ENCODE measurements at places on chromosomes 7 and 10.

DNA sequence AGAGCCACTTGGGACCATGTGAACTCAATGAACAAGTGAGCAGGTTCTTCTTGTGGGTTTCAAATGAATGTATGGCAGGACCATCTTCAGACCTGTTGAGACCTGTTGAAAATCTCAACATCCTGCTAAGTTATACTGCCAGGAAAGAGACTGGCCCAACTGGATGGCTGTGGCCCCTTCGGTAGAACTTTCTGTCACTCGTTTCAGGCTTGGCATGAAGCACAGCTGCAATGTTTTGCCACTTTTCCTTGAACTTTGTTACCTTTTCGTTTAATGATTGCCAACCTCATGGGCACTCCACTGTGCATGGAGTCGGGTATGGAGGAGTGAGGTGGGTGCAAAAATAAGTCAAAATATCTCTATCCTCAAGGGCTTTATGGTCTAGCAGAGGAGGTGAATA, 36.7 kb upstream of the SLC35B4 start:
- no peak for DNase-seq

- DNase-seq = no peak
Observed at GRCh38 chr10:92091965-92092364, 168.4 kb downstream of the BTAF1 start.

GRCh38 chr10:59064080-59064692, 112.3 kb upstream of the PHYHIPL start:
- DNase-seq = no peak

DNA sequence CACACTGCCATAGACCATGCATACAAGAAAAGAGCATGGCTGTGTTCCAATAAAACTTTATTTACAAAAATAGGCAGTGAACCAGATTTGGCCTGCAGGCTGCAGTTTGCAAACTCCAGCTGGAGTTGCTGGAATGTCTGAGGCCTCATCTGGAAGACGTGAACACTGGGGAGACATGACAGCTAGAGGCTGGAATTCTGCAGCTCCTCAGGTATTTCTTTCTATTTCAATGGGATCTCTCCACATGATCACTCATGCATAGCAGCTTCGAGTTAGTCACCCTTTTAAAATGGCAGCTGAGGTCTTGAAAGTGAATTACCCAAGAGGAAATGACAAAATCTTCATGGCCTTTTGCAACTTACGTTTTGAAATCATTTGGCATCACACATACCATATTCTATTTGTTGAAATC, 52.6 kb upstream of the BET1 start:
- no peak for DNase-seq

- DNase-seq = no peak
Observed at GRCh38 chr10:24914148-24914547, 38.3 kb downstream of the PRTFDC1 start.

GRCh38 chr10:29807163-29807806, 172.5 kb upstream of the SVIL start:
- DNase-seq = no peak

- DNase-seq = no peak
Observed at GRCh38 chr10:50387007-50387731, 135.9 kb upstream of the ASAH2 start.

DNA sequence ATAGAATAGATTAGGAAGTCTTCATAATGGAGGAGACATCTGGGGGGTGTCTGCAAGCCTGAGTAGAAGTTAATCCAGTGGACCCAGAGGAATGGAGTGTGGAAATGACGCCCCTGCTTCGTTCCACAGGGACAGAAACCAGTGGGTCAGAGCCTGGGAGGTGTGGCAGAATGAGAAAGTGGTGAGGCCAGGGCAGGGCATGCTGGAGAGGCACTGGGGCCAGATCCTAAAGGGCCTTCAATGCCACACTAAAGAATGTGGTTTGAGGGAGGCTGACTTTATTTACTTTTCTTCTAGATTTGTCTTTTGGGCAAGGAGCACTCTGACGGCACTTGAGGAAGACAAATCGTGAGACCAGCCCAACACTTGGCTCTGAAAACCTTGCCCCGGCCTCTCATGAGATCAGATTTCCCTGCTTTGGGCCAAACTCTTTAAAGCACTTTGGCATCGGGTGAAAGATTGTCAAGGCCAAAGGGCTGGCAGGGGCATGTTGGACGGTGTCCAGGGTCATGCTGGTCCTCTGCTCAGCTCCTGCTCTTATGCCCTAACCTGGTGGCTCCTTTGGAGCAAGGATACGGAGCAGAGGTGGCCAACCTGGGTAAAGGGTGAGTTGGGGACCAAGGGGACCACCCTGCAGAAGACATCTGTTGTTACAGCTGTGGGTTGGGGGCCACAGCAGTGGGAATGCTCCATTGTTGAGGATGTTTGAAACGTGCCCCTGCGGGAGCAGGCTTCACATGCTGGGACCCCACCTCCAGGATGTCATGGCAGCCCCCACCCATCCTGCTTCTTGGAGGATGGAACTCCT, 157.0 kb upstream of the ZMIZ1 start:
- DNase-seq = no peak

DNA sequence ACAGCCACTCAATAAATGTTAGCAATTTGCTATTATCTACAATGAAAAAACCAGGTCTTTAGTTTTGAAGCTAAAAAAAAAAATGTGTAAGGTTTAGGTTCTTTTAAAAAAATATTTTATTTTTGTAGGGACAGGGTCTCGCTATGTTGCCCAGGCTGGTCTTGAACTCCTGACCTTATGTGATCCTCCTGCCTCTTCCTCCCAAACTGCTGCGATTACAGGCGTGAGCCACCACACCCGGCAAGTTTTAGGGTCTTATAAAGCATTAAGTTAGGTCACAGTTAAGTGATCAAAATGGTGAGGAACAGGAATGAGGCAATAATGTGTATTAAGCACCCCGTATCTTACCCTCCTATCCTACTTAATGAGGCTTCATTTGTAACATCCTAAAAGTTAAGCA, 774 bp downstream of the SEM1 start:
- DNase-seq = no peak

GRCh38 chr7:156984174-156984891, 26.1 kb downstream of the MNX1 start:
- DNase-seq = no peak

GRCh38 chr7:11261470-11261869, 287.8 kb downstream of the PHF14 start:
- DNase-seq = no peak

- no peak for DNase-seq
Observed at GRCh38 chr10:47167591-47167990, 132.4 kb upstream of the GDF10 start.

DNA sequence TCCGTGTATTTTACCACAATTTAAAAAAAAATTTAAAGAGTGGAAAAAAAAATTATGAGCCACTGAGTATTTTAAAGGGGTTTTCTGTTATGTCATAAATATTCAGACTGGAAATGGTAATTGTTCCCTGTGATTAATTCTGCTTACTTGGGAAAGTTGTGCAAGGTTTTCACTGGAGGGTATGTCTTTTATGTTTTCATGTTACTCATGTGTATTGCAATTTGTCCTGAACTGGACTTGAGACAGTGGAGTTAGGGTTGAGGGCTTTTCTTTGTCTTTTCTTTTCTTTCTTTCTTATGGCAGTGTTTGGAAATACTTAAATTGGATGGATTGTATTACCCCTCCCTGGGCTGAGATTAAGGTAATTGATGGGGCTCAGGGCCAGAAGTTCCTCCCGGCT, 257.7 kb downstream of the BAMBI start:
- no peak for DNase-seq

GRCh38 chr10:43121444-43121843, 16.8 kb upstream of the CSGALNACT2 start:
- no peak for DNase-seq

- DNase-seq = no peak
Observed at GRCh38 chr10:76122056-76122455, 690.6 kb downstream of the LRMDA start.

DNA sequence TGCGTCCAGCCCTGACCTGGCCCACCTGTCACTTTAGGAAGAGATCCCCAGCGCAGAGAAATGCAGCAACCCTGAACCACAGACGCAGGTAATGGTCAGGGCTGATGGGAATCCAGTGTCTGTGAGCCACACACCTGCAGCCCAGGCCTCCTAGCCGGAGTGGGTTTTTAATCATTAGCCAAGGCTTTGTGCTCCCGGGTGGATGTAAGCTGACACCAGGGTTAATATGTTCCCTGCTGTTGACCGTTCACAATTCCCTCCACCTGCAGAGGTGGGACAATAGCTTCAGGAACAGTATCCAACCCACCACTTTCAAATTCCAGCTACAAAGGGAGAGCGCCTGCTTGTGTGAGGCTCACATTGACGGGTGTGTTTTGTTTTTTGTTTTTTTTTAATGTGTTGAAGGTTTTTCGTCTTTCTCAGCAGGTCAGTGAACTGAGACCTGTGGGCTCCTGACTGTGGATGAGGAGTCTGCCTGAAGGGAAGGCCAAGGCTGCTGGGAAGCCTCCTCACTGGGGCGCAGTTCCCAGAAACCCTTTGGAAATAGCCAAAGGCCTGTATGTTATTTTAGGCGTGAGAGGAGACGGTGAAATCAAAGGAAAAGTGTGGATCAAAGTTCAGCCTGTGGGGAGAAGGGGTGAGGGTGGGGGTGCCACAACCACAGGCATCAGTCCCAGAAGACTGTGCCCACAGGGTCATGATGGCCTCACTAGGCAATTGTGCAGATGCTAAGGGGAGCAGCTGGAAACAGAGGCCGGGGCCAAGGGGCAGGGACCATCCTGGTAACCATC, 111.1 kb downstream of the TNS3 start:
- DNase-seq = peak; percentile 93

DNA sequence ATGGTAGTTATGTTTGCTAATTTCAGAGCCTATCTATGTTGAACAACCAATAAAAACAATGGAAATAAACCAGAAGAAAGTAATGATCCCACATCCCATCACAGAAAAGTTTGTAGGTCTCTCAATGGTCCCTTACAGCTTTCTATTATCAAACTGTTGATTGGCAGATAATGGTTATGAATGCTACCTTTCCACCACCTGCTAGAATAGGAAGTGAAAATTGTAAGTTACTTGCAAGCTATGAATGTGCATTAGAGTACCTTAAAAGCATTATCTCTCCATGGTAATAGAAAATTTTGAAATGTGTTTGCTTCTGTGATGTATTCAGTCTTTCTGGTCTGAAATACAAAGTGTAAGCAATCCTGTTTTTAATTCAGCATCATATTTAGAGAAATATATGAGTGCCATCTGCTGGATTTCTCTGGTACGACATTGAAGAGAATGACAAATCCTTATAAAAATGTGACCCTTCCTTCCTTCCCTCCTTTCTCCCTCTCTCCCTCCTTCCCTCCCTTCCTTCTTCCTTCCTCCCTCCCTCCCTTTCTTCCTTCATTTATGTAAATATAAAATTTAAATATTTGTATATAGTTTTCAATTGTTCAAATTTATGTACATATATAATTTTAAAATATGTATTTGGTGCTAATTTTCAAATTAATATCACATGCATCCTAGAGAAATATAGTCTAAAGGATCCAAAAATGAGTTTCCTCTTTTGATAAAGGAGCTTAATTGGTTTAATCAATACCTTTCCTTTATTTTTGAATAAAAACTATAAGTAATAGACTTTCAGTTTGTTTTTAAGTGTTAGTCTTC, 41.4 kb upstream of the PNLIPRP3 start:
- no peak for DNase-seq

GRCh38 chr10:92923416-92923815, 75.1 kb downstream of the EXOC6 start:
- no peak for DNase-seq

GRCh38 chr10:553233-553632, 136.2 kb downstream of the DIP2C start:
- no peak for DNase-seq

DNA sequence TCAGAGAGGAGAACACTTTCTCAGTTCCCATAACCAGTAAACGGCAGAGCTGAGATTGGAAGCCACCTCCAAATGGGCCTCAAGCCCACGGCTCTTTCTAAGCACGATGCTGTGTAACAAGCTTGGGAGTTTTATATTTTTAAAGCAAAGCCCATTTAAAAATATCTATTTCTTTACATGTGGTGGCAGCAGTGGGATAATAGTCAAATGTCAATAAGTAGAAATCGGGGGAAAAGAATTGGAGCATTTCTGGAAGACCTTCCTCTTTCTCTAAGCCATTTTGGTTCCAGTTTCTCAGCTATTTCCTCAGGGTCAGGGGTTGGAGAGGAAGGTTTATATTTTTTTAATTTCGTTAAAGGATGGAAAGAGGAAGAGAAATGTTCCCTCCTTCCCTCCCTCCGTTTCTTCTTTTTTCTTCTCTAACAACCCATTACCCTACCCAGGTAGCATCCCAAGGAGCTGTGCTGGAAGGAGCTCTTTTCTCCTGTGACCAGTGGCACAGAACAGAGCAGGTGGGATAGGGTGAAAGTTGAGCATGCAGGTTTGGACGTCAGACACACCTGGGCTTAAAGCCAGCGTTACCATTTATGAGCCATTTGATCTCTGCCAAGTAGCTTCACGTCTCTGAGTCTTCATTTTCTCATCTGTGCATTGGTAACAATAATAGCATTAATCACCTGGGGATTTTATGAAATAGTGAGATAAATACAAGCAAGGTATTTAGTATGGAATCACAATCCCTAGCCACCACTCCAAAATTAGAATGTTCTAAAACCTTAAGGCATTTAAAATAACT, 515.7 kb downstream of the RPS24 start:
- no peak for DNase-seq

GRCh38 chr7:87837597-87837996, 38.6 kb downstream of the SLC25A40 start:
- no peak for DNase-seq

DNA sequence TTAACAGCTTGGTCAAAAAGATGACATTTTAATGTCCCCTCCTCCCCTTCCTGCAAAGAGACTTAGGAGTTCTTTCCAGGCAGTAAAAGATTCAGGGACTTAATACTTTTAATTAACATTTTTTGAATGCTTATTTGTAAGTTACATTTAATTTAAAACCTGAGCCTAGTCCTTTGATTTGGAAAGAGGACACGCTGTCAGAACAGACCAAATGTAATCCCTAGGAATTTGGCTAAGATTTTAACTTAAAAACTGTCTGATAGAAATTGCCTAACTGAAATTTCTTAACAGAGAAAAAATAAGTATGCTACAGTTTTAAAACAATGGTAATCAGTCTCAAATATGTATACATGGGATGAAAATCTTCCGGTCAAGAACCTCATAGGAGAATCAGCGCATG, 98.5 kb downstream of the NRP1 start:
- DNase-seq = no peak

- no peak for DNase-seq
Observed at GRCh38 chr7:28151965-28152364, 28.6 kb downstream of the JAZF1 start.

Data from HuH-7.5 (cell line).